ENCODE measurements at places on chromosomes 1 and 21.

GRCh38 chr21:15332572-15332971, 267.8 kb upstream of the NRIP1 start:
- no peak for DNase-seq

DNA sequence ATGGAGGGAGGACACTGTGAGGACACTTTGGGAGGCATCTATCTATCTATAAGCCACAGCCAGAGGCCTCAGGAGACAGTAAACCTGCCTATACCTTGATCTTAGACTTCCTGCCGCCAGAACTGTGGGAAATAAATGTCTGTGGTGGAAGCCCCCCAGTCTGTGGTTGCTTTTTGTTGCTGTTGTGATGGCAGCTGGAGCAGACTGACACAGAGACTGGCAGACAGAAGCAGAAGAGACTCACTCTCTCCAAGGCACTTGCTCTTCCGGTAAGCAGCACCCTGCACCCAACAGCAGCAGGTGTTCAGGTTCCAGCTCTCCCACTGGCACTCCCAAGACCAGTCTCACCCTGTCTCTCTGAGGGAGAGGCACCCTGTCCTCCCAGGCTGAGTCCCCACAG, 297.6 kb downstream of the TTLL7 start:
- DNase-seq: no peak

DNA sequence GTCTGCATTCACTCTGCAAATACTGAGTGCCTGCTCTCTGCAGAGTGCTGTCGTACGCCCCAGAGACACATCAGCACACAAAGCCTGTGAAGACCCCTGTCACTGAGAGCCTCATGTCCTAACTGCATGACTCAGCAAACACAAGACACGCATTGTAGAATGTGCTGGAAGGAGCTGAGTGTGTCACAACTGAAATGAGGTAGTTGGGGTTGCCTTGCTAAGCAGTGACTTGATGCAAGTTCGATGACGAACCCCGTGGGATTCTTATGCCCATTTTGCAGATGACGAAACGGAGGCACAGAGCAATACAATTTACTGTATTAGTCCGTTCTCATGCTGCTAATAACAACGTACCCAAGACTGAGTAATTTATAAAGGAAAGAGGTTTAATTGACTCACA, 65.1 kb downstream of the RIPK4 start:
- no peak for DNase-seq

- DNase-seq: no peak
Measured at GRCh38 chr1:24195874-24196273, 8.8 kb upstream of the IFNLR1 start.

DNA sequence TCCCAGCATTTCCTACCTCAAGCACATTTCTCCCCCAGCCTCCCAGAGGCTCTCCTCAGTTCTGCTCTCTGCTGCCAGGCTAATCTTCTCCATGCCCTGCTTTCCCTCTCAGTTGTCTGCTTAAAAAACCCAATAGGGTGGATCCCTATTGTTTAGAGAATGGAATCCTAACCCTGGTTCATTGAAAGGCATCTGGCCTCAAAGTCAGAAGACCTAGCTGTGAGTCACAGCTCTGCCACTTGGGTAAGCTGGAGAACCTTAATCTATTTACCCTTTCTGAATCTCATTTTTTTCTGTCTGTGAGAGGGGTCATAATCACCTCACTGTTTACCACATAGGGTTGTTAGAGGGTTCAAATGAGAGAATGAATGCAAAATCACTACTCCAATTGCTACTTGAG, 12.5 kb upstream of the MYOC start:
- no peak for DNase-seq

DNA sequence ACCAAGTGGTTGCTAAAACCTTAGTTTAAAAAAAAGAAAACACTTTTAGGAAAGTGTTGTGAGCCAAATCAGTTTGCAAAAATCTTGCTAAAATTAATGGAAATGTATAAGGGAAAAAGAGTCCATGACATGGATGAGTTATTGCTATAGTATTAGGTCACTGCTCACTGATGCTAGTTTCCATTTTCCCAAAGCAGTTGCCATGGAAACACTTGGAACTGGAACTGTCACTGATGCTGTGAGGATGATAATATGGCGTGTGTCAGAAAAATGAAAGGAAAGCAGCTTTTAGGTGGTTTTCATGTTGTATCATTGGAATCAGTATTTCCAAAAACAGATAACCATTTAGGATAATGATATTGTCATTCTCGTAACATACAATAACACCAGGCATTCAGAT, 104.4 kb downstream of the PHTF1 start:
- DNase-seq: no peak

GRCh38 chr1:149945206-149945605, 8.5 kb upstream of the MTMR11 start:
- DNase-seq: no peak

- DNase-seq: peak; percentile 41
Measured at GRCh38 chr1:156420205-156421061, 51.4 kb downstream of the RHBG start.

DNA sequence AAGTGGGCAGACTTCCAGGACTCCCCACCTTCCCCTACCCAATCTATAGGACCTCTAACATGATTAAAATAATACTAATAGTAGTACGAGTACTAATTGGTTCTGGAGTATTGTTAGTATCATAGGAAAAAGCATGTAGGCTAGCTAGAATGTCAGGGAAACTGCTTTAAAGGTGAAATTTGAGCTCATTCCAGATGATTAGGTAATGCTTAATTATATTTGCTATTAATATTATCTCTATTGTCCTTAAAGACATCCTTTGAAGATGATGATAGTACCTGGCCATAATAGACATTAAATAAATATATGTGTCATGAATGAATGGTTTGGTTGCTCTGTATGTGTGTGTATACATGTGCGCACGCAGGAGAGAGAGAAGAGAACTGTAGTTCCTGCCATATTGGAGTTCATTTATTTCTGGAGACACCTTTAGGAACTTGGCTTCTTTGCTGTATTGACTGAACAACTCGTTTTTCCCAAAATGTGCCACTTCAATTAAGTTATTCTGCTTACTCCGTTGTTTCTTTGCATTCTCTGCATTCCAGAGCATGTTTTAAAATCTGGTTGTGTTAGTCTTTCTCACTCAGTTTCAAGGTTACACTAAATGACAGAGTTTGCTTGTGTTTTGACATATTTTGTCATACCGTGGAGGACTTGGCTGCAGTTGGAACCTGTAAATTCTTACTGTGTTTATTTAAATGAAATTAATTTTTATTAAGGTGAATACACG, 117.1 kb downstream of the OSBPL9 start:
- peak; percentile 52 for DNase-seq

GRCh38 chr1:95006681-95007080, 66.1 kb downstream of the ALG14 start:
- peak; percentile 28 for DNase-seq

DNA sequence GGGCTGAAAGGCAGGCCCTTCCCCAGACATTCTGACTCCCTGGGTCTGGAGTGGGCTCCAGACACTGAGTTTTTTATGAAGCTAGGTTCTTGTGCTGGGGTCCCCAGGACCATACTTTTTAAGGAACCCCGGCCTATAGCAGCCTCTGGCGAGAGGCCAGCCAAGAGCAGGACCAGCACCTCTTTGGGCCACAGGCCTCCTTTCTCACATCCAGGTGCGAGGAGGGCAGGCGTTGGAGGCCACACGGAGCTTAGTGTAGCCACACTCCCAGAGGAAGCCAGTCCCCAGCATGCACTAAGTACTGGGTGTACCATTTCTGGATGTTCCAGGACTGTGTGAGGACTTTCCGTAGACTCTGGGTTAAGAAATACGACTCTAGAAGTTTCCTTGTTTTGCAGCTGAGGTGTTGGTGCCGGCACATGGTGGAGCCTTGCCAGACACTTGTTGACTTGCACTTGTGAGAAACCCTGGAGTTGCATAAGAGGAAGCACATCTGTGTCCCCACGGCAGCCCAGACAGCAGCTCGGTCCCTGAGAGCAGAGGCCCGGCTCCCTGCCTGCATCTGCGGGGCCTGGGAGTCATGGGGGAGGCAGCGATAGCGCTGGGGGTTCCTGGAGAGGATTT, 122.2 kb upstream of the VAMP3 start:
- DNase-seq: peak; percentile 3

DNA sequence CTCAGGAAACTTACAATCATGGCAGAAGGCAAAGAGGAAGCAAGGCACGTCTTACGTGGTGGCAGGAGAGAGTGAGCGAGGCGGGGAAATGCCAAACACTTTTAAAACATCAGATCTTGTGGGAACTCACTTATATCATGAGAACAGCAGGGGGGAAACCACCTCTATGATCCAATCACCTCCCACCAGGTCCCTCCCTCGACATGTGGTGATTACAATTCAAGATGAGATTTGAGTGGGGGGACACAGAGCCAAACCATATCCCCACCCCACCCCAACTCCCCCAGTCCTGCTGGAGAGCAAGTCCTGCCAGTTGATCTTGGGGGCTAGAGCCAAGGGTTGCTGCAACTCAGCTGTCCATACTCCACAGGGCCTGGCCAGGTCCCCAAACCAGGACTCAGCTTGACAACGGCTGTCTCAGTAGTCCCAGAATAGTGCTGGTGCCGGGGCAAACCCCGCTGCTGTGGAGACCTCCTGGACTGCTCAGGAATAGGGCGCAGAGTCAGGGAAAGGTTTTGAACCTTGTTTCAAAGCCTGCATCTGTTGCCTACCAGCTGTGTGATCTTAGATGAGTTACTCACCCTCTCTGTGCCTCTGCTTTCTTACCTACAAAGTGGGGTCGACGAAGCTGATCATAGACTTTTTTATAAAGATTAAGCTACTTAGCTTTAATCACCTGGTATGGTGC, 79.5 kb downstream of the STUM start:
- peak; percentile 52 for DNase-seq

DNA sequence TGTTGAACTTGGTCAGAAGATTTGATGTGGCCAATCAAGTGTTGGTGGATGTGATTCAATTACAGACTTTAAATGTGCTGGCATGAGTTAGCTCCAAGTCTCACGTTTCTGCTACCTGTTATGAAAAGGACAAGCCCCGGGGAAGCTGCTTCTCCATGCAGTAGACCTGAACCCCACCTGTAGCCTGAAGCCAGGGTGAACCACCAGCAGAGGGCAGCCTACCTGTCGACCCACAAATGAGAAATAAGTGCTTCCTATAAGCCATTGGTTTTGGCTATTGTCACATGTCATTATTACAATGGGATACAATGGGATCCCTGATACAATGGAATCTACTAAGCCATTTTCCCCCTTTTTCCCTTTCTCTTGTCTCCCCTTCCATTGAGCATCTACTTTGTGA, 230.2 kb downstream of the PRDM2 start:
- no peak for DNase-seq

DNA sequence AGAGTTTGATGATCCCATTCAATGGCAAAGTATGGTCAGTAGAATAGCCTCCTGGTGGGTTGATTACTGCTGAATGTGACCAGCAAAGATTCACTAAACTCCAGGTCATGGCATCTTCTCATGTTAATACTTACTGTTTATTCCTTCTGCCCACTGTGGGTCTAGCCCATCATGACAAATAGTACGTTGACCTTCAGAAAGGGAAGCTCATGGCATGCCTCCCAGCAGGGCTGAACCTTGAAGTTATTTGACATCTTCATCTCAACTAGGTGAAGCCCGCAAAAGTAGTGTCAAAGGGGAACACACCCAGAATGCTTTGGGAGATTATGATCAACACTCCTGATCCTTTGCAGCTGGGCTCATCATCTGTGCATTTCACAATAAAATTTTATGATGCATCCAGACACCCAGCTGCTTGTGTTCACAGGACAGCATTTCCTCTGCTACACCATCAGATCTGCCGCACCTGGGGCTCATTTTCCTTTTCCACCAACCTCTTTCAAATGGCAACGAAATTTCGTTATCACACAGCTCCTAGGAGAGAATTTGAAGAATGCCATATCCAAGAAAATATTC, 49.6 kb downstream of the HLX start:
- peak; percentile 49 for DNase-seq

DNA sequence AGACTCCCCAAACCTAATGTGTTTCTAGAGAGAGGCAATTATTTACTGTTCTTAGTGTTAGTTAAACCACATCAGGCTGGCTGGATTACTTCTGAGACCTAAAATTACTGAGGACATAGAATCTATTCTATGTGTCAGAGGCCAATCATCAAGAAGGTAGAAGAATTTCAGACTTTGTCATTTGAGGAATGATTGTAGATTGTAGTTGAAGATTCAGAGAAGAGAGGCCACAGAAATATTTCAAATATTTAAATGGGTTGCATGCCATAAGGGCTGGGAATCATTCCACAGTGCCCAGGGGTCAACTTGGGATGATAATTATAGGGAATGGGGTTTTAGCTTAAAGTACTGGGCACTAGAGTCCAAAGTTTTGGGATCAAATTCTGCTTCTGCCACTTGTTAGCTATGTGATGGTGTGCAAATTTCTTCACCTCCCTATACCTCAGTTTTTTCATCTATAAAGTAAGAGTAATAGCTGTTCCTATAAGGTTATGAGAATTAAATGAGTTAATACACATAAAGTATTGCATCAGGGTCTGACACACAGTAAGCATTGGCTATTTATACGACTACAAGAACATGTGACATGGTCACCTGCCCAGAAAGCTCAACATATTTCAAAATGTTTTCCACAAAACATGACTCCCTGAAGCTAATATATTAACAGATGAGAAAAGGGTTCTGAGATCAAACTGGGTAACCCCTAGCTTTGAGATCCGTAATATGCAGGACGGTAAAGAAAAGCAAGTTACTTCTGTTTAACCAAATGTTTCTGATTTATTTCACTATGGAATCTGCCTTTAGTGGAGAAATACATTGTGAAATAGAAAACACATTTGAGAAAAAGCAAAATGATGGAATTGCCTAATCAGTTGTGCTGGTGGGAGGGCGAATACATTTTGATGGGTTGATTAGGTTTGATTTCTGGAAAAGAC, 69.7 kb upstream of the SPAG17 start:
- DNase-seq: no peak

GRCh38 chr1:230256896-230257295, 169.2 kb downstream of the PGBD5 start:
- DNase-seq: no peak

DNA sequence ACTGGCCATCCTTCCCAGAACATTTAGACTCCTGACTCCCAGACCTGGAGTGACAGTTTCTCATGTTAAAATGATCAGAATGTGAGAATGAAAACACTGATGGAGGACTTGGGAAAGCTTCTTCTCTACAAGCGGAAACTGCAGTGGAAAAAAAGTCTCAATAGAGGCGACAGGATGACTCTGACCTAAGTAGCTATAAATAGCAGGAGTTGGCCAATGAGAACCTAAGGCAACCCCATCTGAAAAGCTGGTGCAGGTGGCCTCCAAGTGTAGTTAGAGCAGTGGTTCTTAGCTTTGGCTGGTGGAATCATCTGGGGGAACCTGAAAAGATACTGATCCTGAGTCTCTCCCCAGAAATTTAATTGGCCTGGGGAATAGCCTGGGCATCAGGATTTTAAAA, 44.2 kb upstream of the EXOSC10 start:
- no peak for DNase-seq

- no peak for DNase-seq
Measured at GRCh38 chr1:6367381-6368012, 26.1 kb downstream of the ACOT7 start.

Data from NCI-H69 (cell line).